ENCODE measurements at places on chromosomes 6 and 20. TPM values are rescaled to one million over a fixed set of nuclear protein-coding genes. Genes with fewer than 3 reads are reported as not detected.
A peak's percentile ranks its signal among the peaks of the same experiment; 100 is the strongest.

DNA sequence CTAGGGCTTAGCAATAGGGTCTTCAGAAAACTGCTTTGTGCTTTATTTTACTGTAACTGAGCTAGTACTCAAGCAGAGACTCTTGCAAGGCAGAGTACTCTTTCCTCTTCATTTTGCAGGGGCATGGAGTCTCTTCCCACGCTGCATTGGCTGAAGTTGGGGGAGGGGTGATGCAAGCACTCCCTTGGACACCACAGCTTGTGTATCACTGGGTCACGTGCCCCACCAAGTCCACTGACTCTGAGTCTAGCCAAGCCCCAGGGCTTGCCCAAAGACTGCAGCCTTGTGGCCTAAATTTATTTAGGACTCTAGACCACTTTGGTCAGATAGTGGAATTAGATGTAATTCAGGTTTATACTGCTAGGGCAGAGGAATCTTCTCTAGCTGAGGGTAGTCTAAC is 1075.0 kb upstream of the ADGRB3 start:
- no peak overlapping the region for H3K4me3 ChIP-seq
- H3K27me3 ChIP-seq, result no peaks in the 10 kb centered on the region
- no peak for DNase-seq
- H3K4me1 ChIP-seq, result no peaks in the 10 kb centered on the region
- H3K27ac ChIP-seq, result no peak overlapping the region

GRCh38 chr6:155215906-155216305 is 47.9 kb upstream of the CLDN20 start:
- H3K27me3 ChIP-seq, result no peaks in the 10 kb centered on the region
- H3K27ac ChIP-seq, result no peak overlapping the region
- H3K4me3 ChIP-seq, result no peak overlapping the region

GRCh38 chr6:38943964-38944363 is 104.6 kb upstream of the GLP1R start:
- DNase-seq, result no peak
- H3K36me3 ChIP-seq, result no peaks in the 10 kb centered on the region
- H3K27ac ChIP-seq, result no peak overlapping the region
- peaks cover 7% of the 10 kb centered on the region for H3K27me3 ChIP-seq

GRCh38 chr6:168201383-168201782 is 118.2 kb downstream of the DACT2 start:
- H3K27ac ChIP-seq, result no peak overlapping the region
- no peak for DNase-seq
- no peaks in the 10 kb centered on the region for H3K4me1 ChIP-seq
- H3K36me3 ChIP-seq, result no peaks in the 10 kb centered on the region
- no peak overlapping the region for H3K4me3 ChIP-seq
- peaks cover 7% of the 10 kb centered on the region for H3K27me3 ChIP-seq

GRCh38 chr6:157806131-157806855 is 16.8 kb upstream of the SNX9 start:
- DNase-seq, result no peak
- peaks cover 2% of the 10 kb centered on the region for H3K4me1 ChIP-seq
- no peak overlapping the region for H3K4me3 ChIP-seq
- peaks cover 3% of the 10 kb centered on the region for H3K36me3 ChIP-seq
- no peak overlapping the region for H3K27ac ChIP-seq
- peaks cover 10% of the 10 kb centered on the region for H3K27me3 ChIP-seq

DNA sequence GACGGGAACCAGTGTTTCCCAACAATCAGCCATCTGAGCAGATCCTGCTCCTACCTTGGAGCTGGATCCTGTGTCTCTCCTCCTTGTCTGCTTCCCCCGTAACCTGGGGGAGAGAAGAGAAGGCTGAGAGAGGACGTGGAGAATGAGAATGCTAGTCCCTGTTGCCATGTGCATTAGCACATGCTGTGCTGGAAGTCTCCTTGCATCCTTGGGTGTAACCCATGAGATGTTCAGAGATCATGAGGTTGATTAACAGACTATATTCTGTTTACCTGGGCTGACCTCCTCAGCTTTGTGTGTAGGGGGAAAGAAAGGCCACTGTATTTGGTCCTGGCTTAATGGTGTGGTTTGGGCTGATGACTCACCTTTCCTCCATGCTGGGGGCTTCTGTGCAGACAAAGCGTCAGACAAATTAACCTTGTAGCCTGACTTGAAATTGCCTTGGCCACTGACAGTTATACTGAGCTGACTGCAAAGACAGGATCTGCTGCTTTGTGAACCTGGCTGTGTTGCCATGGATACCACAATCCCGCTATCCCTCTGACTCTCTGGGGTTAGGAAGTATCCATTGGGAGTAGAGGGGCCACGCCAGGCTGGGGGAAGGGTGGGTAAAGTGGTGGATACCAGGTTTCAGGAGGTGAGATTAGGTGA is 243.7 kb upstream of the CHD6 start:
- no peak for DNase-seq
- no peak overlapping the region for H3K27ac ChIP-seq
- no peaks in the 10 kb centered on the region for H3K36me3 ChIP-seq
- no peaks in the 10 kb centered on the region for H3K4me1 ChIP-seq
- H3K4me3 ChIP-seq, result no peak overlapping the region

GRCh38 chr6:130027948-130028347 is 9.6 kb downstream of the L3MBTL3 start:
- peak overlapping the region; percentile 84 for H3K27ac ChIP-seq
- no peak for DNase-seq
- peaks cover 66% of the 10 kb centered on the region for H3K4me1 ChIP-seq
- H3K4me3 ChIP-seq, result peak overlapping the region; percentile 61
- H3K36me3 ChIP-seq, result peaks cover 60% of the 10 kb centered on the region

DNA sequence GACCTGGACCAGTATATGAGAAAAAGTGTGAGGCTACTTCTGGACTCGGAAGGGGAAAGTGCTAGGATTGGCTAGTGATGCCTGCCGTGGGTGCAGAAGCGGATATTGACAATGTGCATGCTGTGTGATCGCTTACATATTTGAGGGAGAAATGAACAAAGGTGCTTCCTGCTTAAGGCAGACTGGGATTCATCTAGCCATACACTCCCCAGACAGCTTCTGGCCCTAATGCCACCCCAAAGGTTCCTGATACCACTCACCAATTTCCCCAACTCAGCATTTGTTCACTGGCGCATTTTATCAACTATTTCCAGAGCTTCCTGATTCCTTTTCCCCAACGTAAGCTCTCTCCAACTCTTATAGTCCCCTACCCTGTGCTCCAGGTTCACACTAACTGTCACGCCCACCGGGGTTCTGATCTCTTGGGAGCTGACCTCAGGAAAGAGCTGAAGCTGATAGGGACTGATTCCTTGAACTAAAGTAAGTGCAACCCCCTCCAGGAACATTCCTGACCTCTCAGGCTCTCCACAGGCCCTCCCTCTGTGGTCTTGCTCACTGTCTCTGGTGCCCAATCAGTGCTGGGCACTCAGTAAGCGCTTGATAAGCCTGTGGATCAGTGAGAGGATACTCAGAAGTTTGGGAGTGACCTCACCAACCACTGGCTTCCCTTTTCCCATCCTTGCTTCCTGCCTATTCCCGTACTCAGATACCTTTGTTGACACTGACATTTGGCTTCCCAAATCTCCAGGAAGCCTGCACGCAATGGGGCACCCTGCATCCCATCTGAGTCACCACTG is 73.3 kb downstream of the MRPL14 start:
- H3K4me3 ChIP-seq, result no peak overlapping the region
- H3K4me1 ChIP-seq, result peaks cover 22% of the 10 kb centered on the region
- no peak overlapping the region for H3K27ac ChIP-seq
- DNase-seq, result no peak
- H3K36me3 ChIP-seq, result no peaks in the 10 kb centered on the region

DNA sequence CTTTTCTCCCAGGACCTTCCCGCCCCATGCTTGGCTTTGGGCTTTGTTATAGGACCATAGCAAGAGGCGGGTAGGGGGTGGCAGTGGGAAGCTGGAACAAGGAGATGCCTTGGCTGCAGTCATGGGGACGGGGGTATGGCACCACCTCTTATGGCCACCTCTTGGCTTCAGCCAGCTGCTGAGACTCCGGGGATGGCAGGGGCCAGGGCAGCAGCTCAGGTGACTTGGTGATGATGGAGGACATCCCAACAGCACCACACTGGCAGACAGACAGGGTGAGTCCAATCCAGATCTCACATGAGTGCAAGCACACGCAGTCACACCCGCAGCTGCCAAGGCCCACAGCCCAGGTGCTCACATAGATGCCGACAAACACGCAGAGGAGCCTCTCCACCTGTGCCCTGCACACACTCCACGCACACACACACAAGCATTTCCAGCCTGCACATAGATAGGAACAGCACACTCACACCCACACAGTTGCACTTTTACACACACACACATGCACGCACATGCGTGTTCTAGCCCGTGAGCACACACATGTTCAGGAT is 6.2 kb downstream of the NOL4L start:
- peaks cover 42% of the 10 kb centered on the region for H3K4me1 ChIP-seq
- H3K27me3 ChIP-seq, result no peaks in the 10 kb centered on the region
- DNase-seq, result no peak
- no peaks in the 10 kb centered on the region for H3K36me3 ChIP-seq

- H3K36me3 ChIP-seq, result no peaks in the 10 kb centered on the region
- H3K4me1 ChIP-seq, result peaks cover under 1% of the 10 kb centered on the region
- DNase-seq, result no peak
- peaks cover 28% of the 10 kb centered on the region for H3K27me3 ChIP-seq
- H3K27ac ChIP-seq, result no peak overlapping the region
- no peak overlapping the region for H3K4me3 ChIP-seq
Measured at GRCh38 chr6:170010665-170011203, 259.3 kb downstream of the ERMARD start.

- H3K4me3 ChIP-seq, result no peak overlapping the region
- H3K27me3 ChIP-seq, result no peaks in the 10 kb centered on the region
- DNase-seq, result no peak
Measured at GRCh38 chr20:8645326-8645725, 423.6 kb upstream of the PLCB4 start.

GRCh38 chr6:136528477-136528876 is 21.7 kb downstream of the MAP7 start:
- peaks cover 11% of the 10 kb centered on the region for H3K4me1 ChIP-seq
- no peak overlapping the region for H3K4me3 ChIP-seq
- H3K27me3 ChIP-seq, result peaks cover 23% of the 10 kb centered on the region

GRCh38 chr6:32189069-32189741 is 797 bp downstream of the PBX2 start:
- H3K4me1 ChIP-seq, result peaks cover 49% of the 10 kb centered on the region
- H3K27me3 ChIP-seq, result no peaks in the 10 kb centered on the region
- H3K36me3 ChIP-seq, result peaks cover 62% of the 10 kb centered on the region
- peak overlapping the region; percentile 99 for H3K4me3 ChIP-seq
- H3K27ac ChIP-seq, result peak overlapping the region; percentile 87

GRCh38 chr20:35012227-35013069 is 56.8 kb downstream of the MYH7B start:
- H3K36me3 ChIP-seq, result peaks cover 48% of the 10 kb centered on the region
- H3K4me3 ChIP-seq, result no peak overlapping the region

GRCh38 chr6:1667012-1667804 is 57.5 kb downstream of the FOXC1 start:
- H3K36me3 ChIP-seq, result no peaks in the 10 kb centered on the region
- no peak overlapping the region for H3K4me3 ChIP-seq
- DNase-seq, result no peak
- H3K27ac ChIP-seq, result no peak overlapping the region
- H3K27me3 ChIP-seq, result no peaks in the 10 kb centered on the region
- peaks cover 6% of the 10 kb centered on the region for H3K4me1 ChIP-seq

- no peaks in the 10 kb centered on the region for H3K36me3 ChIP-seq
- no peak overlapping the region for H3K27ac ChIP-seq
- H3K4me3 ChIP-seq, result no peak overlapping the region
Measured at GRCh38 chr6:94341173-94341572, 921.8 kb upstream of the EPHA7 start.

DNA sequence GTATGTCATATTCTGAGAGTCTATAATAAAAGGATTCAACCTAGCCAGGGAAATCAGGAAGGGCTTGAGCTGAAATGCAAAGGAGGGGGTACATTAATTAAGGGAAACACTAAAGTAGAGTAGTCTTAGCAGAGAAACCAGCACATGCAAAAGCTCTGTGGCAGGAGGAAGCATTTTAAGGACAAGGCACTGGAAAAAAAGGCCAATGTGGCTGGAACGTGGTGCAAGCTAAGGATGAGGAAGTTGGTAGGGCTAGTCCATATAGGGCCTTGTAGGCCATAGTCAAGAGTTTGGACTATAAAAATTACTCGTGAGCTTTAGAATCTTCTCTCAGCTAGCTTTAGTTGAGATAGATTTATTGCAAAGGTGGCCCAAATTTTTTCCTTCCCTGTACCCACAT is 75.2 kb upstream of the TOP1 start:
- H3K4me1 ChIP-seq, result no peaks in the 10 kb centered on the region
- H3K4me3 ChIP-seq, result no peak overlapping the region
- no peak overlapping the region for H3K27ac ChIP-seq
- no peaks in the 10 kb centered on the region for H3K36me3 ChIP-seq

DNA sequence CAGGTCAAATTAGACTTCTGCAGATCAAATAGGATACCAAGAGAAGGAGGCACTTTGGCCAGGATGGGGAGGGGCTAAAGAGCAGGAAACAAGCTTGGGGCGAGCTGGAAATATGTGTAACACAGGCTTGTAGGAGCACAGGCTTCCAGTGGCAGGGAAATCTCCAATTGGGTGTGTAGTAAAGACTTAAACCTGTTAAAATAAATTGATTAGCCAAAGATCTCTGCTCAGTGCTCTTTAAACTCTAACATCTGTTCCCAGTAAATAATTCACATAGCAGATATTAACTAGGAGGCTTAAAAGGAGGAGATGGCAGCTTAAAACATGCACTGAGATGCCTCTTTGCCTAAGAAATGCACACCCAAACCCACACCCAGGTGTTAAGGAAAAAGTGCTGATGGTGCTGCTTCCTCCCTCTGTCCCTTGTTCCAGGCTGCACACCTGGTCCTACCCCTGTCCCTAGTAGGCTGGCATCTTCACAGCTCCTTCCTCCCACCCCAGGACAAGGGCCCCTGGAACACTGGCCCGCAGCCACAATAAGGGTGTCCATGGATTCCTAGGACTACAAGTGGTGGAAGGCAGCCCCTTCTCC is 93.5 kb upstream of the MLN start:
- peaks cover 4% of the 10 kb centered on the region for H3K36me3 ChIP-seq
- peak overlapping the region; percentile 35 for H3K27ac ChIP-seq
- H3K4me3 ChIP-seq, result no peak overlapping the region
- peak; percentile 34 for DNase-seq
- H3K27me3 ChIP-seq, result no peaks in the 10 kb centered on the region

DNA sequence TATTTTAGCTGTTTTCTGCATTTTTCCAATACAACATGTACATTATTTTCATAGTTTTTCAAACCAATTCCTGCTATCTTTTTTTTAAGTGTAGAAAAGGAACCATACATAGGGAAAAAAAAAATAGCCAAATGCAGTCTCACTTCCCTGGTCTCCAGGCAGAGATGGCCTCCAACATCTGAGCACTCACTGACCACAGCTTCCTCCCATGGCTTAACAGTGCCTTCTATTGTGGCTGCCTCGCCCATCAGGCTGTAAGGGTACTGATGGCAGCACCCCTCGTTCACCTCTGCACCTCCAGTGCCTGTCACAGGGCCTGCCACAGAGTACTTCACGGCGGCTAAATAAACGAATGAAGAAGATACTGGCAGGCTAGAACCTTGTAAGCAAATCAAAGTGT is 591.1 kb downstream of the PTPRT start:
- no peaks in the 10 kb centered on the region for H3K27me3 ChIP-seq
- H3K27ac ChIP-seq, result no peak overlapping the region
- H3K36me3 ChIP-seq, result no peaks in the 10 kb centered on the region
- no peak overlapping the region for H3K4me3 ChIP-seq
- H3K4me1 ChIP-seq, result no peaks in the 10 kb centered on the region

FAM83C gene
- total RNA-seq, result not detected

CRISP3 gene
- total RNA-seq, result not detected

TNF gene
- total RNA-seq, result 53.4 TPM

SPATA25 gene
- 0.76 TPM for total RNA-seq

OXT gene
- not detected for total RNA-seq

ZFP57 gene
- not detected for total RNA-seq

SRSF12 gene
- not detected for total RNA-seq

ATF6B gene
- total RNA-seq, result 117 TPM

PRKN gene
- not detected for total RNA-seq

SAMD3 gene
- total RNA-seq, result 28.9 TPM

ZBTB46 gene
- not detected for total RNA-seq

C20orf202 gene
- not detected for total RNA-seq

GPX5 gene
- not detected for total RNA-seq
